Caco-2 (cell line): ENCODE measurements at places on chromosomes 3 and 15. TPM values are rescaled to one million over a fixed set of nuclear protein-coding genes. Genes with fewer than 3 reads are reported as not detected.
A peak's percentile ranks its signal among the peaks of the same experiment; 100 is the strongest.

- DNase-seq: no peak
Measured at GRCh38 chr3:119294696-119295671, 801 bp downstream of the ARHGAP31 start.

DNA sequence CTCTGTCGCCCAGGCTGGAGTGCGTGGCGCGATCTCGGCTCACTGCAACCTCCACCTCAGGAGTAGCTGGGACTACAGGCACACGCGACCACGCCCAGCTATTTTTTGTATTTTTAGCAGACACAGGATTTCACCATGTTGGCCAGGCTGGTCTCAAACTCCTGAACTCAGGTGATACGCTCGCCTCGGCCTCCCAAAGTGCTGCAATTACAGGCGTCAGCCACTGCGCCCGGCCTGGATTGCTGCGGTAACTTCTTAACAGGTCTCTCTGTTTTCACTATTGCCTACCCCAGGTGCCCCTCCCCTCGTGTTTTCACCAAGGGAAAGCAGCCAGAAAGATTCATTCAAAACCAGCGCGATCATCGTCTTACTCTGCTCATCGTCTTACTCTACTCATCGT is 10.5 kb downstream of the ADAMTS7 start:
- DNase-seq: no peak

DNA sequence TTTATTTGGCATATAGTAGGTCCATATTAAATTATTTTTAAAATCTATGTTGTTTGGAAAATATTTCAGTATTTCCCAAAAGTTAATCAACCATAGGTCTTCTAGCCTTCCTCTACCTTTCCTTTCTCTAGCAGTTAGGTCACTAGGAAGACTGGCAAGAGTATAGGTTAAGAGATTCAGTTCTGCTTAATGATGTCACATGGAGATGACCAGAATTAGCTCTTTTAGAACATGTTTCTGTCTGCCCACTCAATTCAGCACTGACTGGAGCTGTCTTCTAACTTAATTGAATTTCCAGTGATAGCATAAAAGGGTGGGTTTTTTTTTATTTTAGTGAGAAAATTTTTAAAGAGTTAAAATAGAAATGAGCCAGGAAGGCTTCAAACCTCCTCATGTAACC is 23.8 kb upstream of the ZBED2 start:
- DNase-seq: no peak

Gene SMAD6
- 8.9 and 10.5 TPM in 2 replicates for total RNA-seq

- DNase-seq: no peak
Measured at GRCh38 chr3:129421988-129422745, 6.3 kb downstream of the EFCAB12 start.

DNA sequence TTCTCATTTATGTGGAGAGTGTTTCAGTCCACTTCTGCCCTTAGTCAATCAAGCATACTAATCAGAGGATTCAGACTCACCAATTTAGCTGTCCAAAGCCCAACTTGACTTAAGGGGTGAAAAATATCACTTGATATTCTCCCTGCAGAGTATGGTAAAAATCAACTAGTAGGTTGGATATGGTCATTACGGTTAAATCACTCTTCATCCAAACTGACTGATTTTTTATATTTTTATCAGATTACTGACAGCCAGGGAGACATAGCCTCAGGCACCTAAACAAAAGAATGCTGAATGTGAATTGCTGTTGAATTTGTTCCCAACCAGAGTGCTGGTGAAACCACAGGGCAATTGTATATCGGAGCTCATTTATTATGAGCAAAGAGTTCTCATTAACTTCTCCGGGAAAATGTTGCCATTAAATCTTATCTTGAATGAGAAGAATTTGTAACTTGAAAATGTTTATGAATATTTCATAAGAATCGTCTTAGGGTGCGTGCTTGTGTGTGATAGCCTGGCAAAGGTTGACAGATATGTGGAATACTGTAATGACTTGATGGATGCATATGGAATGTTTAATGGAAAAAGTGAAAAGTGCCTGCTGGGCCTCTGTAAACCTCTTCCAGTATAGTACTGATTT is 411.2 kb downstream of the NAALADL2 start:
- DNase-seq: no peak

DNA sequence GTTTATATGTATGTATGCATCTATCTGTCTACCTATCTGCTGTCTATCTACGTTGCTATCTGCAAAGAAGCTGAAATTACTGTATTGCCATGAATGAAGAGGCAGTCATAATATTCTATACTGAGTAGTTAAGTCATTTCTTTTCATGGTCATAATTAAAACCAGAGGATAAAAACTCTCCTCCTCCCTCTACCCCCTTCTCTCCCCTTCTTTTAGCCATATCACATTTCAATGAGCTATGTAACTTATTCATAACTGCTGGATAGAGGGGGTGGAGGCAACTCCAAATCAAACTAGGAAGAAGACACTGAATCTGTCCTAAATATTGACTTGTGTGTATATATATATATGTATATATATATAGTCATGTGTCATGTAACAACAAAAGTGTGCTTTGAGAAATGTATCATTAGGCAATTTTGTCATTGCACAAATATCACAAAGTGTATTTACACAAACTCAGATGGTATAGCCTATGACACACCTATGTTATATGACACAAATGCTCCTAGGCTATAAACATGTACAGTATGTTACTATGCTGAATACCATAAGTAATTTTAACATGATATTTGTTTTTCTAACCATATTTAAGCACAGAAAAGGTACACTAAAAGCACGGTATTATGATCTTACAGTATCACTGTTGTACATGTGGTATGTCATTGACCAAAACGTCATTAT is 229.7 kb upstream of the KCNMB2 start:
- DNase-seq: no peak

DNA sequence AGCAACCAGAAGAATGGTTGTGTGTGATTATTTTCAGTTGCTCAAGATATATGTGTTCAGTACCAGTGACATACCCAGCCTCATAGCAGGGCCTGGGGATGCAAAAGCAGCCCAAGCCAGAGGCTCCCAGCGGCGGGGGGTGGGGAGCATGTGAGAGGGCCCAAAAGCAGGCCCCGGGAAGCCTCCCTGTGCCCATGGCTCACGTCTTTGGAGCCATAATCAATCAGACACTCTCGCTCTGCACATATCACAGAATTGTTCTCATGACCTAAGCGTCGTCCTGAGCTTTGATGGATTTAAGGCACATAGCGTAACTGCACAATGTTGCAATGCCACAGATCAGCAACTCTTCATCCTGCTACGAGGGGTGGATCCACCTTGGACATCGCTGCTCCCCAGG is 20.8 kb downstream of the KLHL25 start:
- DNase-seq: no peak

Gene SEMA3G
- total RNA-seq: 0.28 and 0.32 TPM in 2 replicates

- DNase-seq: peak; percentile 35
Measured at GRCh38 chr3:61315871-61316270, 64.6 kb upstream of the FHIT start.

GRCh38 chr3:64260431-64260830 is 35.2 kb upstream of the PRICKLE2 start:
- DNase-seq: no peak

- no peak for DNase-seq
Measured at GRCh38 chr15:93413745-93414144, 324.7 kb upstream of the RGMA start.

Gene KY
- total RNA-seq: not detected in 2 replicates

- DNase-seq: no peak
Measured at GRCh38 chr3:149443545-149443912, 31.0 kb upstream of the TM4SF4 start.

GRCh38 chr15:47963265-47963664 is 157.5 kb upstream of the SLC24A5 start:
- DNase-seq: no peak

- no peak for DNase-seq
Measured at GRCh38 chr3:20154928-20155327, 31.1 kb downstream of the SGO1 start.

GRCh38 chr15:39144051-39144450 is 436.8 kb upstream of the THBS1 start:
- DNase-seq: no peak

Gene CMTM6
- total RNA-seq: 39.7 and 41.8 TPM in 2 replicates

GRCh38 chr3:132196113-132196512 is 121.1 kb upstream of the ACP3 start:
- DNase-seq: no peak

Gene WDR5B
- 4.4 and 4.7 TPM in 2 replicates for total RNA-seq

Gene SMCO1
- total RNA-seq: not detected in 2 replicates

GRCh38 chr3:126932188-126932931 is 50.6 kb upstream of the PLXNA1 start:
- no peak for DNase-seq

DNA sequence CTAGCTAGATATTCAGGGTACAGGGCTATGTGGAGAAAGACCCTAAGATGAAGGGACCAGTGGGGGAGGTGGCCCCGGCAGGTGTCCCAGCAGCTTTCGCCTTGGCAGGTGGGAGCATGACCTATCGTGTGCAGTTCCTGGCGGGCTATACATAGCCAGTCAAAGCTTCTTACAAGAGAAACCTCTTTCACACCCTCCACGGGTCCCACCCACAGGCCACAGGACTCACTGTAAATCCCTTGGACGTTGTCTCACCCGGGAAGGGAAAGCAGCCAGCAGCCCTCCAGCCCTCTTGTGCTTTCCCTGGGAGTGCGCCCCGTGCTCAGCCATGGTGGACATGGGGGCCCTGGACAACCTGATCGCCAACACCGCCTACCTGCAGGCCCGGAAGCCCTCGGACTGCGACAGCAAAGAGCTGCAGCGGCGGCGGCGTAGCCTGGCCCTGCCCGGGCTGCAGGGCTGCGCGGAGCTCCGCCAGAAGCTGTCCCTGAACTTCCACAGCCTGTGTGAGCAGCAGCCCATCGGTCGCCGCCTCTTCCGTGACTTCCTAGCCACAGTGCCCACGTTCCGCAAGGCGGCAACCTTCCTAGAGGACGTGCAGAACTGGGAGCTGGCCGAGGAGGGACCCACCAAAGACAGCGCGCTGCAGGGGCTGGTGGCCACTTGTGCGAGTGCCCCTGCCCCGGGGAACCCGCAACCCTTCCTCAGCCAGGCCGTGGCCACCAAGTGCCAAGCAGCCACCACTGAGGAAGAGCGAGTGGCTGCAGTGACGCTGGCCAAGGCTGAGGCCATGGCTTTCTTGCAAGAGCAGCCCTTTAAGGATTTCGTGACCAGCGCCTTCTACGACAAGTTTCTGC is 15.0 kb downstream of the GRK7 start:
- DNase-seq: no peak

GRCh38 chr15:81484086-81484955 is 110.3 kb upstream of the TMC3 start:
- no peak for DNase-seq

Gene CELF6
- total RNA-seq: not detected in 2 replicates

Gene SPINK8
- total RNA-seq: not detected in 2 replicates

GRCh38 chr3:61774279-61774890 is 213.0 kb downstream of the PTPRG start:
- no peak for DNase-seq

DNA sequence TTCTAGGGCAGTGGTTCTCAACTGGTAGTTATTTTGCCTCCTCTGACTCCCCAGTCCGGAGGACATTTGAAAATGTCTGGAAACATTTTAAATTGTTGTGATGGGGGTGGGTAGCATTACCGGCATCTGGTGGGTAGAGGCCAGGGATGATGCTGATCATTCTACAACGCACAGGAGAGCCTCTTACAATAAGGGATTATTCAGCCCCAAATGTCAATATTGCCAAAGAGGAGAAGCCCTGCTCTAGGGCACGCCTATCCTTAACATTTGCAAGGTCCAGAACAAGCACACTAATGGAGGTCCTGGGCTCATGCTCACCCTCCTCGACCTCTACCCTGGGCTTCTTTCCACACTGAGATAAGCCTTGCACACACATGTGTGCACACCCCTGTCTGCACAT is 106.4 kb downstream of the MINAR1 start:
- DNase-seq: no peak

Gene CFAP44
- 2.4 and 5.1 TPM in 2 replicates for total RNA-seq

DNA sequence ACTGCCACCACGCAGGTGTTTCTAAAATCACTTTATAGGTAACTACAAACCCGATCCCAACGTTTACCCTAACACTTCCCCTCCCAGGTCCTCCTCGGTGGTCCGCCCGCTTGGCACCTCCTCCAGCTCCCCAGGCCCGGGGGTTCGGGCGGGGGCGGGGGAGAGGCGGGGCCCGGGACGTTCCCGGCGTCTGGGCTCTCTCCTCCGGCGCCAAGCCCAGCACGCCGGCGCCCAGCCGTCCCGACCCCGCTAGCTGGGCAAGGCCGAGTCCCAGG is 562 bp downstream of the CGGBP1 start:
- no peak for DNase-seq

GRCh38 chr3:70554170-70554569 is 241.7 kb upstream of the MDFIC2 start:
- DNase-seq: no peak

DNA sequence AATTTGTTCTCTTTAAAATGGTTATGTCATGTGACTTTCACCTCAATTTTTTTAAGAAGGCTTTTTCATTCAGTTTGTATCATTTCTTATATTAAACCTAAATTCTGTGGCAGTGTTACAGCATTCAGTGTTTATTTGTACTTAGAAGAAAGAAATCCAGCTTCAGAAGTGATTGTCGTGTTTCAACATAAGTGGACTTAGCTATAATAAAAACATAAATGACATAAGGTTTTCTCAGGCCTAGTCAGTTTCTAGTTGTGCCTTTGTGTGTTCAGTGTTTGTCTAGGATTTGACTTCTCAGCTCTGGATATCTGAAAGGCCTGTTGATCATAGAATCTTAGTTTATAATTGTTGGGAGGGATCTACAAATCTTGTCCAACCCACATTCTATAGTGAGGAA is 80.5 kb downstream of the STT3B start:
- no peak for DNase-seq

DNA sequence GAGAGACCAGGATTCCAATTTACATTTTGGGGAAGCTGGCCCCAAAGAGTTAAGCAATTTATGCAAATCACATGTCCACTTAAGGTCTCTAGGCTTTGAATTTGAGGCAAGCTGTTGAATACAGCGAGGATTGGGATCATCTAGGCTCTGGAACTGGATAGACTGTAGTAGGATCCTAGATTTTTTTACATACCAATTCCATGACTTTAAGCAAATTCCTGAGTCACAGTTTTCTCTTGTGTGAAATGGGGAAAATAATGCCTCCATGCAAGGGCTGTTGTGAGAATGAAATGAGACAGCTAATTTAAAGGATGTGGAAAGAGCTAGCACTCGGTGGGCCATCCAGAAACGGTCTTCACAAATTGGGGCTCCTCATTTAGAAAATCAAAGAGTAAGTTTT is 103.4 kb downstream of the MINAR1 start:
- DNase-seq: no peak

DNA sequence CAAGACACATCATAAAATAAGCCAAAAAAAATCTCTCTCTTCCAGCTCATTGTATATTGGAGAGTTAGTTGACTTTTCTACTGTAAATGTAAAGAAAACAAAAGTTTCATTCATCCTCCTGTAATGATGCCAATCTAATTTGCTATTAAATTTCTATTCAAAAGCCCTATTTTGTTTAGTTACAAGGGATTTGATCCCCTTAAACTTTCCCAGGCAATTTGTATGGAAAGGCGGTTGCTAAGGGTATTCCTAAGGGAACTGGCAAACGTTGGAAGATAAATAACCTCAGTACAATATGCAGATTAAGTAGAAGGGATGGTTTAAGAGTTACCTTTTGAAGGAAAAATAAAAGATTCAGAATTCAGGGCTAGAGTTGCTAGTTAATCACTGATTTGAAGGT is 352.7 kb downstream of the TIGIT start:
- DNase-seq: no peak
